Activated T-cell treated with anti-CD3 and anti-CD28 coated beads, Interleukin-2, amount 50 U/mL, for 72 hours (primary cell): ENCODE measurements at places on chromosomes 2 and 18. TPM values are rescaled to one million over a fixed set of nuclear protein-coding genes. Genes with fewer than 3 reads are reported as not detected.

Gene ANKRD53
- not detected for total RNA-seq

Gene FAM237A
- not detected for total RNA-seq

Gene CCDC74B
- 2.2 TPM for total RNA-seq

Gene ABCB6
- 8.5 TPM for total RNA-seq

Gene KIAA2012
- not detected for total RNA-seq

Gene SIX2
- total RNA-seq = 0.12 TPM

Gene CYS1
- total RNA-seq = 0.46 TPM

Gene ORMDL1
- 121 TPM for total RNA-seq
